ENCODE measurements at places on chromosomes 13 and 19.
A peak's percentile ranks its signal among the peaks of the same experiment; 100 is the strongest.

DNA sequence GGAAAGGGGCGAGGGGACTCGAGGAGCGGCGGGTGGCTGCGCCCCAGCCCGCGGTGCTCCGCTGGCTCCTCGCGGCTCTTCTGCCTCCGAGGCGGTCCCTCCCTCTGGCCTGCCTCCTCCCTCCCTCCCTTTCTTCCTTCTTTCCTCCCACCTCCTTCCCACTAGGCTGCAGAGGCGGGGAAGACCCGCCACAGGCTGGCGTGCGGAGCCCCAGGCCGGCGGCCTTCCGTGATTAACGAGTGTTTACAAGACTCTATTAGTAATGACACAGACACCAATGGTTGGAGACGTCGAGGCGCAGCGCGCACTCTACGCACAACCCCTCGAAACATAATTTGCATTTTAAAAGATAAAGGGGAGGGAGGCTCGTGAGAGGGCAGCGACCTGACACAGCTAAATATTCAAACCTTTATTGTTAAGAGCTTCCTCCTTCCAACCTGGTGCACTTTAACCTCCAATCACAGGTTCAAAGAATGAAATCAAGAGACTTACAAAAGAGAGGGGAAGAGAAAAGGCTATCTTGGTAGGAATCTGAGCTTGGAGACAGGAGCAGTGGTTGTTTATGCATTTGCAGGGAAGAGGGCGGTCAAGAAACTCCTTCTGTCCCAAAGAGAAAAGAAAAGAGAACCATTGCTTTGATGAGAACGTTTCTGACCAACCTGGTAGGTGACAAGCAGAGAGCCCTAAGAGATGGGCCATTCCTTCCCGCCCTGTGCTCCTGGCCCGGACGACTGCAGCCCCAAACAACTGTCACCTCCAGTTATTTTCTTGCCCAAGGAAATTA lies at the start of gene CDX2:
Gene CDX2 (minus strand): TSS at position 234 of the 784 bp plus-strand sequence. CDS start 309 bp downstream, outside the sequence.
- no peak for DNase-seq

DNA sequence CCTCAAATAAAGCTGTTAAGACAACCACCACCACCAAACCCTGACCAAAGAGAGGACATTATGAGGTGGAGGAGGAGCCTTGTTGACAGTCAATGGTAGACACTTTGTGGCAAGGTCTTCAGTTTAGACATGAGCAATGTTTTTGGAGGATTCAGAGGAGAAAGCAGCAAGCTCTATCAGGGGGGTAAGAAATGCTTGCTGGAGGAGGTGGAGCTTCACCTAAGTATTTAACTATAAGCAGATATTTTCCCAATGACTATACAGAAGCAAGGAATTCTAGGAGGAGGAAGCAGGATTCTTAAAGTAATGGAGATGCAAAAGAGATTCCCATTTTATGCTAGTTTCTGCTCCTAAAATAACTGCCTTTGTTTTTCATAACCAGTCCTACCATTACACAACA lies 74.2 kb downstream of the TRPC4 start:
- DNase-seq: no peak

GRCh38 chr13:107376341-107377125 lies 808.6 kb upstream of the ARGLU1 start:
- no peak for DNase-seq

DNA sequence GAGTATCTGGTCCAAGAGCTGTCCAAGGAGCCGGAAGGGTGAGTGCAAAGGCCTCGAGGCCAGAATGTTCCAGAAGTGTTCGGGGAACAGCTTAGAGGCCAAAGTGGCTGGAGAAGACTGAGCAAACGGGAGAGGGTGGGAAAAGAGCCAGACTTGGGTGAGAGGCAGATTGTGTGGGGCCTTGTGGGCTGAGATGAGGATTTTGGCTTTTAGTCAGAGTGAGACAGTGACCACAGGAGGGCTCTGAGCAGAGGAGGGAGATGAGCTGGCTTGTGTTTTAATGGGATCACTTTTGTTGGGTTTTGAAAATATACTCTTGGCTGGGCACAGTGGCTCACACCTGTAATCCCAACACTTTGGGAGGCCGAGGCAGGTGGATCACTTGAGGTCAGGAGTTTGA lies 5.6 kb downstream of the NANOS2 start:
- no peak for DNase-seq

DNA sequence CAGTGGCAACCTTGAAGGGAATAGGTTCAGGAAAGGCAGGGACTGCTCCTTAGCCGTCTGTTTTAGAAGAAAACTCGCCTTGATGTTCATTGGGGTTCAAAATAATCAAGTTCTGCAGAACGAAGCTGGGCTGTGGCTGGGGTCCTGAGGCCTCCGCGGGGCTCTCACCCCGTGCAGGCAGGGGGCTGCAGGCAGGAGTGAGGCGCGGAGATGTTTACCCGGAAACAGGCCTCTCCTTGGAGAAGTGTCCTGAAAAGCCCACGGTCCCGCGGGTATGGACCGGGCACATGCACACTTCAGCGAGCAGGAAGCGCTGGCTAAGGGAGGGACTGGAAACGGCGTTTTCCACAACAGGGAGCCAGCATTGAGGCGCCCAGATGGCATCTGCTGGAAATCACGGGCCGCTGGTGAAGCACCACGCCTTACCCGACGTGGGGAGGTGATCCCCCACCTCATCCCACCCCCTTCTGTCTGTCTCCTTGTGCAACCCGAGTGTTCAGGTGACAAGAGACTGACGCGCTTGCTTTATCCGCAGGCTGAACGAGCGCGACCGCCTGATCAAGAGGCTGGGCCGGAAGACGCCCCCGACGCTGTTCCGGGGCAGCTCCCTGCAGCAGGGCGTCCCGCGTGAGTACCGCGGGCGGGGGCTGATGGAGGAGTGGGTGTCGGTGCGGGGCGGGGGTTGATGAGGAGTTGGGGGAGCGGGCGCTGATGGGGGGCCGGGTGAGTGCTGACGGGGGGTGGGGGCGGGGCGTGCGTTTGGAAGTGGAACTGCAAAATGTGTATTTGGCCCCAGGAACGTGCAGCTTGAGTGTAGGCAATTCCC lies 39.6 kb downstream of the SHISA2 start:
- peak; percentile 73 for DNase-seq

DNA sequence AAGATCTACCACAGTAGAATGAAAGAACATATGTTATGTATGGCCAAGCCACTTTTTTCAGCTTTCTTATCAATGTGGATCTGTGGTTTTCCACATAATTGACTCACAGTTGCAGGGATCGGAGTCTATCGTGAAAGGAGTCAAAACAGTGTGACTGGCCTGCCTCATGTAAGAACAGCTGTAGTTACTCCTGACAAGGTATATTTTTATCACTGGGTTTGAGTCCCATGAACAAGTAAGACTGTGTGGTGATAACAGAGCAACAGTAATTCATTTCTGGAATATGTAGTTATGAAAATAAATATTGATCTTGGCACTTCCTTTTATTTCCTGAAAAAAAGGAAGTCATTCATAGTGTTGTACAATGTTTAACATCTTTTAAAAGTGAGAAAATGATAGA lies 416.6 kb downstream of the KLF12 start:
- no peak for DNase-seq

GRCh38 chr19:51811344-51811743 lies 16.4 kb downstream of the FPR3 start:
- DNase-seq: no peak

DNA sequence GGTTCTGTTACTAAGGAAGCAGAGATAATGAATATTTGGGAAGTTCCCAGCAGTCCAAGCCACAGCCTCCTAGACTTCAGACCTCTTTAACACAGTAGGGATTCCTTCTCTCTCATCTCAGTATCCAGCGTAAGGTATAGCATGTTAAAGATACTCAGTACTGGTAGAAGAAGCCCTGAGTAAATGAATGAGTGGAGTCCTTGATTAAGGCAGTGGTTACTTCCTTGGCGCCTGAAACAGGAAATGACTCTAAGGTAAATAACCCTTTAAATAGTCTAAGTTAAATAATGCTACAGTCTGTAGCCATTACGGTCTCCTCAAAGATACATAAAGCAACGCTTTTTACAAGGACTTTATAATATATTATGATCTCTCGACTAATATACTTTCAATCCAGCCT lies 650.8 kb upstream of the MIR17HG start:
- no peak for DNase-seq

DNA sequence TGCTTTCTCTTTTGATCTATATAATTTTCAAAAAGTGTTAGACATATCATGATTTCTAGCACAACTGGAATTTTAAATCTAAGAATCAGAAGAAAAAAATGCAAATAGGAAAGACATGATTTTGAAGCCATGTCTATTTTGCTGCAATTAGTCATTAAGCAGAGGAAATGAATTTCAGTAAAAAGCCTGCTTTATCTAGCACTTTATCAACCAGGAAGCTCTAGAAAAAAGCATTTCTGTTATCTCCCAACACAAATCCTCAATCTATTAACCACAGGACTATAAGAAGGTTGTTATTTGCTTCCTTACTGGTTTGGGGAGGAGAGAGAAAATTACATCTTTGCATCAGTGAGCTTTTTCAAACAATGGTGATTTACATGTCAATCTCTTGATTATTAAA lies 716.7 kb downstream of the DIAPH3 start:
- DNase-seq: no peak
